Stimulated activated CD4-positive, alpha-beta T cell treated with anti-CD3 and anti-CD28 coated beads, Interleukin-1b, Interleukin-23, amount 100 ng/mL, for 1 hour (primary cell): ENCODE measurements at places on chromosomes 1 and 21.

GRCh38 chr1:26345718-26346117, 8.2 kb downstream of the CRYBG2 start:
- DNase-seq = no peak

DNA sequence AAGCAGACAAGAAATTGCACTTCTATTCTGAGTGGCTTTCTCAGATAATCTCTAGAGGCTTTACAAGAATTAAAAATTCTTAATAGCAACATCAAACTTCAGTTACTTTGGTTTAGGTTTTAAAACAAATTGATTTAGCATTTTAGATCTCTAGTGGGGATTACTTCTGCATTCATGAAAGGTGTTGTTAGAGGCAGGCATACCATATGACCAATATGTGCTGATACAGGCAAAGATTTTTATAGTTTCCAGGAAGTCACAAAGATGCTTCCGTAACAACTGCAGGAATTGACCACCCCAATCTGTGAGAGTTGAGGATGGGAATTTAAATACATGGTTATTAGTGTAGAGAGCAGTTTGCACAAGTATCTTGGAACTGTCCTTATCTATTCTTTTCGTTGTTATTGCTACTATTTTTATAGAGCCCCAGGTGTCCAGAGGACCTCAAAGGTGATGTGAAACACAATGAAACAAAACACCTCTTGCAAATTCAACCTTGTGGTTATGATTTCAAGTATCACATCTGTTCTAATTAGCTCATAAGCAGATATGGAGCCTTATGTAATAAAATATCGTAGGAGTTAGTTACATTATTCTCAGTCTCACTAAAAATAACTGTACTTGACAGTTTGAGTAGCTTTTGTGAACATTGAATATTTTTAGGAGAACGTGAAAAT, 512.7 kb upstream of the ADGRL4 start:
- no peak for DNase-seq

GRCh38 chr1:234322979-234323378, 50.3 kb upstream of the COA6 start:
- peak; percentile 28 for DNase-seq

DNA sequence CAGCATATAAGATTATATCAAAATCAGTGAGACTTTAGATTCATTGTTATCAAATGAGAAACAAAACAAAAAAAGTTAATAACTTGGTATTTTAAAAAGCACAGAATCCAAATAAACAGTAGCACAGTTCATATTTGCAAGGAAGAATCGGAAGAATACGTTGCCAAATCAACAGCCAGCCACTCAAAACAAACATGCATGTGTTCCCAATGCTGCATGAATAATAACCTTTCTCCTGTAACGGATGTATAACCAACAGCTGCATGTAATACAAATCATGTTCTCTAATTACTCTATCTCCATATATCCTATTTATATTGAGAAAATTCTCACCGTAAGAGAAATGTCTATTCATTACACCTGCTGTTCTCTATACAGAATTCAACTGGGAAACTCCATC, 98.9 kb upstream of the FOXD3 start:
- no peak for DNase-seq

- DNase-seq = no peak
Measured at GRCh38 chr1:201917362-201918033, 28.8 kb downstream of the SHISA4 start.

GRCh38 chr1:40982721-40983120, 3.2 kb downstream of the CTPS1 start:
- no peak for DNase-seq

GRCh38 chr1:110242731-110243130, 32.6 kb downstream of the KCNC4 start:
- no peak for DNase-seq

GRCh38 chr21:22450507-22450906, 1452.3 kb downstream of the NCAM2 start:
- DNase-seq = no peak

GRCh38 chr1:183432548-183432875, 14.3 kb upstream of the NMNAT2 start:
- no peak for DNase-seq

DNA sequence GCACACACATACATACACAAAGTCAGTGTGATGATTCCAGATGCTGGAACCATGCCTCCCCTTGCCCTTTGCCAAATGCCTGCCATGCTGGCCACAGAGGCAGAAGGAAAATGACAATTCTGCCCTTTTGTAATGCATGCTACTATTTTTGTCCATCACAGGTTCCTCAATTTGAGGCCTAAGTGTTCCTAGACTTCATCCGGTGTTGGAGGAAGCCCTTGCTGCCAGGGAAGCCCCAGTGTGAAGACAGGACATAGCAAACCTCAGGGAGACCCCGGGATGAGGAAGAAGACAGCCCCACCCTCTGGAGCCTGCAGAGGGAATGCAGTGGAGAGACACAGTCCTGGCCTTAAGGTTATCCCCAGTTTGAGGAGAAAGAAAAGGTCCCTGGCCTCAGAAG, 14.4 kb downstream of the PRR9 start:
- no peak for DNase-seq

- DNase-seq = no peak
Measured at GRCh38 chr1:178500936-178501554, 4.3 kb upstream of the CLEC20A start.

DNA sequence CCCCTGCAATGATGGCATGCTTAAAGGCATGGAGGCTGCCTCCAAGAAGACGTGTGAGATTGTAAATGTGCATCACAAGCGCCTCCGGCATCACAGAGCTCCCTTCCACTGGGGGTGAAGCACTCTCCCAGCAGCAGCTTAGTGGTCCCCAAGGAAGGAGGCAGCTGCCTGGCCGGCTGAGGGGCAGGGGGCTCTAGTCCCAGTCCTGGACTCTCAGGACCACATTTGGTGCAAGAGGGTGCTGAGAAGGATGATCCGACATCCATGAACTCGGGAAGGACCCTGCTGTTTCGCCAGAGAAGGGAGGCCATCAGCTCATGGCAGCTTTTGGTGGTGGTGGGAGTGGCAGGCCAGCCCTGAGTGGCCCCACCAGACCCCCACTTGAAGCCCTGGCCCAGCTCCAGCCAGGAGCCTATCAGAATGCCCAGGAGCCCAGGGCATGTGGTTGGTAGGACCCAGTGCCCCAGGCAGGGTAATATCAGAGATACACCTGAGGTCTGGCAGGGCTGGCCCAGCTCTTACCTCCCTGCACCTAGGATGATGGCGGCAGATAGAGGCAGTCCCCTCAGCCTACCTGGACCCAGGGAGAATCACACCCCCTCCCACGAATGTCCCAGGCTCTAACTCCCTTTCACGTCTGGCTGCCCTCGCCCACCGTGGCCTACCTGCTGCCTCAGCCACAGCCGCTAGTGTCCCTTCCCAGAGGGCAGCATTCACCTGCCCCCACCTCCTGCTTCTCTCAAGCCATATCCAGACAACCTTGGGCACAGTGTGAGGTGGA, 2.4 kb upstream of the WNT9A start:
- DNase-seq = no peak

DNA sequence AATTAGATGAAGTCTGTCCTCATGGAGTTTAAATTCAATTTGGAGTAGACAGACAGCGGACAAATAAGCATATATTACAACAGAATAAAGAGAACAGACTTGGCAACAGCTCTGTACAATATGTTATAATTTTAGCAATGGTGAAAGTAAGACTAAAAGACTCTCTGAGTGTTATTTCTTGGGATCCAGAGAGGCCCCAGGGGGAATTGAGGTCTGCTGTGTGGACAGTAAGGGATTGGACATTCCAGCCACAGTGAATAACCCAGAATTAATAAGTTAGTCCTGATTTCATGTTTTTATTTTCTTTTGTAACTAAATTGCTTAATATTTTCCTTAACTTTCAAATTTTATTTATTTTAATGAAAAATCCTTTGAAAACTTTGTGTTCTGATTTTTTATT, 101.7 kb downstream of the PATJ start:
- no peak for DNase-seq

DNA sequence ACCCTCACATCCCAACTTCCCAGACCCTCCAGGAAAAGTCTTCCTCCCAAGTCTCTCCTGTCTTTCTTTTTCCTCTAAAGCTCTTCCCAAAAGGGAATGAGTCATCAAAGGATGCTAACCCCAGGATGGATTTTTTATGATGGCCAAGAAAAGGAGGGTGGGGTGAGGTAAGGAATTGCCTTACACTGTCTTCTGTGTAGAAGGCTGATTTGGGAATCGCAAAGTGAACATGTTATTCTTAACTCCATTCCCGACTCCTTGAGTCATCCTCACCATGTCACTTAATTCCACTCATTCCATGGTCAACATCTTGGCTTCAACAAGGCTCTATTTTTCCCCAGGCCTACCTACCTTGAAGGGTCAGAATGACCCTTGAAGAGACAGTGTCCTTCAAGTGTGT, 44.0 kb downstream of the TBX15 start:
- no peak for DNase-seq

DNA sequence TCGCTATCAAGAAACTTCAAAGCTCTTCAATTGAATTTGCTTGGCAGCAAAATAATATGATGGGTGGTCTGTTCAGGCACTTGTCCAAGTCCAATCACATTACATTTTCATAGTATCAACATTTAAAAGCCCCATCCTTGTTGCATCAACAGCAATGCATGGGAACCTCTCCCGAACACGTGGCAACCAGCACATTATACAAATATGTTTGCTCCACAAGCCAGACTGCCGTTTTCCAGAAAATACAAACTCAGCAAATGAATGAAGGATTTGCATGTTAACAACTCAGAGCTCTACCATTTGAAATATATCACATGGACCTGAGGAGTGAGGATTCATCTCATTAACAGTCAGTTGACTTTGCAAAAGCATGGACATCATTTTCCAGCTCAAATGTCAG, 20.0 kb upstream of the LYPLAL1 start:
- DNase-seq = no peak

DNA sequence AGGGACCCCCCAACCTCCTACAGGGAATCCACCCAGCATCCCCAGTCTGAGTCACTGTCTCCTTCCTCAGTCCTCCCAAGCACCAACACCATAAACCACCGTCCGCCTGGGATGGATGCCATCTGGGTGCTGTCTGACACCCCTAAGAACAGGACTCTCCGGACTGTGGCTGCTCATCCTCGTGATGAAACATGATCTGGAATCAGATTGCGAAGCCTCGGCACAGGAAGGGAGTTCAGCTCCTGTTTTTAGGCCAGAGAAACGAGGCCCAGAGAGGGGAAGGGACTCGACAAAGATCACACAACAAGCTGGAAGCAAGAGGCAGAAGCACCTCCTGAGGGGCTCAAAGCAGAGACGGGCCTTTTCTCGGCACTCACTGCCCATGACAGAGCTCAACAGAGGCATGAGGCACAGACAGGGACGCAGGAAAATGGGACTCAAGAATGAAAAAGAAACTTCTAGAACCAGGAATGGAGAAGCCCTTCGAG, 8.4 kb downstream of the KCNN3 start:
- DNase-seq = no peak

DNA sequence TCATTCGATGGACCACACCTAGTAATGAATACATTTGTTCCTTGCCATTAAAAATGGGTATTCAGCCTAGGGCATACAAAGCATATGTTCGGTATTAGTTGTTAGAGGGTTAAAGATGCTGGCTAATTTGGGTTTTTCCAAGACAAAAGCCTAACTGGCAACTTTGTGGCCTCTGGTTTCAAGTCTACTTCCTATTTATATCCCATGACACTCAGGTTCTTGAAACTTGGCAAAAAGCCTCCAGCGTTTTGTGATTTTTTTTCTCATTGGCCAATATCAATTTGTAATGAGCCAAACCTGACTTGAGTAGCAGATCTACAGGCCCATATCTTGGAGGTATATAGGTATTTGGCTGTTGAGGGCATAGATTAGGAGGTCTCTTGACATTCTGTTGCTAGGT, 75.3 kb downstream of the C1orf21 start:
- DNase-seq = no peak

DNA sequence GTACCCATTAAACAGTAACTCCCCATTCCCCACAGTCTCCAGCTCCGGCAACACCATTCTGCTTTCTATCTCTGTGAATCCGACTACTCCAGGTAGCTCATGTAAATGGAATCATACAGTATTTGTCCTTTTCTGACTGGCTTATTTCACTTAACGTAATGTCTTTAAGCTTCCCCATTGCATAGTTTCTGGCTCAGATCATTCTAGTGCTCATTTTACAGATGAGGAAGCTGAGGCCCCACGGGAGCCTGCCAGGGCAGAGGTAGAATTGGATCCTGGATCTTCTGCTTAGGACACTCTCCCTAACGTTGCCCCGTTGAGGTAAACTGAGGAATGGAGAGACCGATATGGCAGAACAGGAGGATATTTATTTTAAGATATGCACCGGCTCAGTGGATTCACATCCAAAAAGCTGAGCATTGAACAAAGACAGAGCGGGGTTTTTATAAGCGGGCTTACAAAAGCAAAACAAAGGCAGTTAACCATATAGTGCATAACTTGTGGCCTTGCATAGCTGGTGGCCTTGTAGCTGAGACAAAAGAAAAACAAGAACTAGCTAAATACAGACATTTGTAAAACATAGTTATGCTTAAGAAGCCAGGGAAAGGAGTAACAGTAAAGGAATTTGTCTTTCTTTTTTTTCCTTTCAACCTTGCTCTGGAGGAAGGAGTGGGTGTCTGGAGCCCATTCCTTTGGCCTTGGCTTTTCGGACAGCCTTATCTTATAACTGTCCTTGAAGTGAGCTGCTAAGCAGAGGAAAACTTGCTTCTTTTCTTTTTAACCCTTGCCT, 15.3 kb upstream of the KLHDC8A start:
- DNase-seq = no peak

- DNase-seq = no peak
Measured at GRCh38 chr1:18037651-18038050, 69.9 kb upstream of the IGSF21 start.

- DNase-seq = no peak
Measured at GRCh38 chr21:38900499-38900898, 94.8 kb downstream of the ETS2 start.

GRCh38 chr21:36747815-36748383, 49.0 kb downstream of the SIM2 start:
- DNase-seq = peak; percentile 25
